ENCODE measurements at places on chromosomes 3 and 15.

- no peak for DNase-seq
These were observed 75.5 kb downstream of the GJD2 start for GRCh38 chr15:34679291-34679690.

DNA sequence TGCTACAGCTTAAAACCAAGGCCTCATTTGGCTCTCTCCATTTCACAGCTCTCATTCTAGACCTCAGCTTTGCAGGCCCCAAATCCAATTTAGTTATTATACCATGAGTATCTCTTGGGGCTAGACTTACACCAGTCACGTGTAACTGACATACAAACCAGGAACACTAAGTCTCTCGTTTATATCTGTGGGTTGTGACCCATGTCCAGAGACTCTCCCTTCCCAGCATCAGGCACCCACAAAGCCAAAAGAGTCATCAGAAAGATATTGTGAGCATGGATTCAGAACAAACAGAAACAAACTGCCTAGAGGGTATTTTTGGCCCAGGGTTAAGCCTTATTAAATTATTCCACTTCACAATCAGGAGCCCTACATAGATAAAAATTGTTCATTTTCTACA is 5.6 kb upstream of the CCDC13 start:
- DNase-seq = no peak

GRCh38 chr15:67927501-67928168 is 87.8 kb upstream of the RNU6-1 start:
- no peak for DNase-seq

DNA sequence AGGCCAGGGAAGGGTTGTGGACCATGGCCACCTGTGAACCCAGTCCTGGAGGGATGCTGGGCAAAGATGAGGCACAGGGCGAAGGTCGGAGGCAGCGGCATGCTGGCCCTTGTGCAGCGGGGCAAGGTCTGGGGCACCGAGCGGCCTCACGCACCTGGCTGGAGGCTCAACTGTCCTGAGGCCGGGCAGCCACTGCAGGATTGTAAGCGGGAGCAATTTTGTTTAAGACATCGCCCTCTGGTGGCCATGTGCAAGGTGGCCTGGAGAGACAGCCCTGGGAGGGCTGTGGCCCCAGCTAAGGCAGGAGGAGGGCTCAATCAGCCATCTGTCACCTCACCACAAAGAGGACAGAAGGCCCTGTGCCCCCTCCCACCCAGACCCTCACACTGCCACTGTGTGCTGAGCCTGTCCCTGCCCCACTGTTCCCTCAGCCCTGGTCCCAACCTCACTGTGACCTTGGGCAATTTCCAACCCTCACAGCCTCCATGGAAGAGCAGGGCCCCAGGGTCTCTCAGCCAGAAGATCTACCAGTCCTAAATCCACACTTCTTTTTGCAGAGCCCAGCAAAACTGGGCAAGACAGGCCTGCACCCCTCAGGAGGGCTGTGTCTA is 46.2 kb downstream of the TPRA1 start:
- peak; percentile 50 for DNase-seq

DNA sequence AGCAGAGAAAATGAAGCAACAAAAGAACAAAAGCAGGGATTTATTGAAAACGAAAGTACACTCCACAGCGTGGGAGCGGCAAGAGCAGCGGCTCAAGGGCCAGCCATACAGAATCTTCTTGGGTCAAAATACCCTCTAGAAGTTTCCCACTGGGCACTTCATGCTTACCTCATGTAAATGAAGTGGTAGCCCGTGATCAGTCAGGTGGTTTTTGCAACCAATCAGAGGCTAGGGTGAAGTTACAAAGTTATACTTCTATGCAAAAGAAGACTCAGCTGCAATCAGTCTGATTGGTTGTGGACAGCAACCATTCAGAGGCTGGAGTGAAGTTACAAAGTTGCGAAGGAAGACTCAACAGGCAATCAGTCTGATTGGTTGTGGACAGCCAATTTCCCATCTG is 37.8 kb upstream of the TRH start:
- peak; percentile 68 for DNase-seq

DNA sequence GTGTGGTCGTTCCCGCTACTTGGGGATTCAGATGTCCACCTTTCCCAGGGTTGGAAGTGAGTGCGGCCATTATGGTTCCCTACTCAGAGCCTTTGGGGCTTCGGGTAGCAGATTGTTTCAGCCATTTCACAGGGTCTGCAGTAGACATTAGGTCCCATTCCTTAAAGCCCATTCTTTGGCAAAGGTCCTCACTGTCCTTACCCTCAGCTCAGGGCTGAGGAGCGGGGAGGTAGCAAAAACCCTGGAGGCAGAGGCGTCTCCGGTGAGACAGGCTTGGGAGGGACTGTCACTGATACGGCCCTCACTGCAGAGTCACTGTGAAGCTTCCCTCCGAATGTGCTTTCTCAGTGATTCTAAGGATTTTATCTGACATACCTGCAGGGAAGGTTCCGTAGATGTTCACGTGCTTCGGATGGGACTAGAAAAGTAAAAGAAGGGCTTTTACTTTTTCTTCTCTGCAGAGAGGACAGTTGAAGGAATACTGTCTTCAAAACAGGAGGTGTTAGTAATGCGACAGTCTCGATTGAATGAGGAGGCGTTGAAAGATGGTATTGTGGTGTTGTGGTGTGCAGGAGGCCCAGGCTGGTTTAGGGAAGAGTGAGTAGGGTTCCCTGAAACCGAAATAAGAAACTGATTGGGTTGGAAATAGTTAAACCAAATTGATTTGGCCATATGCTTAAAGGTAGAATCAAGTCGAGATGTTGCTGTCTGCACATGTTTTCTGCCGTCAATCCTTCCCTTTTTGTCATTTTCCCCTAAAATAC is 630 bp downstream of the ATP6V1A start:
- DNase-seq = peak; percentile 18

DNA sequence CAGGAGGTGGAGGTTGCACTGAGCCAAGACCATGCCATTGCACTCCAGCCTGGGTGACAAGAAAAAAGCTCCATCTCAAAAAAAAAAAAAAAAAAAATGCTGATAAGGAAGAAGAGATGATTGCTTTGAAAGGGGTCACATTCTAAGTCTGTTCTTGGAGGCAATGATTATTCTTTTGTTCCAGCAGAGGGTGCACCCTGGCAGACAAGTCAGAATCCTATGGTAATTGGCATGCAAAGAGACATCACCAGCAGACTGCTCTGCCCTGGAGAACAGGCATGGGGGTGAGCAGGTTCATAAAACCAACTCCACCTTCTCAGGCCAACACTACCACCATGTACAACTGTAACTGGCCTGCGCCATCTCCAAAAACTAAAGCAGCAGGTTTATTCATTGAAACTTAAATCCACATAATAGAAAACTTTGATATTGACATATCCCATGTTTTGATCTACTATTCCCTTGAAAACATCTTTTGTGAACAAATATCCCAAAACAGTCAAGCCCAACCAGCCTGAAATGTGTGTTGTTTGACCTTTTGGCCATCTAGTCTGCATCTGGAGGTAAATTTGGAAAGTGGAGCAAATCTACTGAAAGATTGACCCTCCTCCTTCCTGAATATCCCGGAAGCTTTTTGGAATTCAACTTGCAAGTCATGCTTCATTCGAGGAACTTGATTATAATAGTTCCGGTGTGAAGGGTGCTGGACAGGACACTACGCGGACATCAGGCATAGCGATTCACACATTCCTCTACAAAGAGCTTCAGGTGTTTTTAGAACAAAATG is 100.3 kb downstream of the MECOM start:
- DNase-seq = no peak

DNA sequence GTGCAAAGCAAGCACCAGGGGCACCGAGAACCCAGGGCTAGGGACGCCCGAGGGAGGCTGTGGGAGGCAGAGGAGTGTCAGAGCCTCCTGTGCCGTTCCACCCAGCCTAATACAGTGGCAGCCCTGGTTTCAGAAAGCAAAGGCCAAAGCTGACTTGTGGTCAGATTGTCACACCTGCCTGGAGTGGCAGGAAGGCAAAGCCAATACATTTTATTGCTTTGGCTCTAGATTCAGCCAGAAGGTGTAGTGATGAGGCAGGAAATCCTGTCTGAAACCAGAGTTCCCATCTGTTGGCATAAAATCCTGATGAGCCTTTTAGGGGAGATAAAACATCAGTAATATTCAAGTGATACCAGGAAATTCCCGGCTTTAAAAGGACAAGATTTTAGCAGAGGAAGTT is 168.3 kb downstream of the SLCO3A1 start:
- no peak for DNase-seq

GRCh38 chr15:68638953-68639515 is 60.2 kb downstream of the CORO2B start:
- no peak for DNase-seq

DNA sequence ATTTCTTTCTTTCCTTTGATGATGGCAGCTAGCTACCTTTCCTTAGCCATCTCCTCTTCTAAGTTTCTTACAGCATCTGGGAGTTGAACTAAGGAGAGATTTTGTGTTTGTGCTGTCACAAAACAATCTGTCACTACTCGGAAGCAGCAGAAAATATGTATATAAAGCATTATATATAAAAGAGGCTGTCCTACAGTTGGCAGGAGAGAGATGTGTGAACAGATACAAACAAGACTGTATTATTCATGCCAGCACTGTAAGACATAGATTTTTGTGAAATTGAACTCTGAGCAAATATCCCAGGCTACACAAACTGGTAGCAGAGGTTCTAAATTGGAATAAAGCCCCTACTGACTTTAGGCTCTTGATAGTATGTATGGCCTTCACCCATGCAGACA is 577.5 kb upstream of the NECTIN3 start:
- DNase-seq = no peak

DNA sequence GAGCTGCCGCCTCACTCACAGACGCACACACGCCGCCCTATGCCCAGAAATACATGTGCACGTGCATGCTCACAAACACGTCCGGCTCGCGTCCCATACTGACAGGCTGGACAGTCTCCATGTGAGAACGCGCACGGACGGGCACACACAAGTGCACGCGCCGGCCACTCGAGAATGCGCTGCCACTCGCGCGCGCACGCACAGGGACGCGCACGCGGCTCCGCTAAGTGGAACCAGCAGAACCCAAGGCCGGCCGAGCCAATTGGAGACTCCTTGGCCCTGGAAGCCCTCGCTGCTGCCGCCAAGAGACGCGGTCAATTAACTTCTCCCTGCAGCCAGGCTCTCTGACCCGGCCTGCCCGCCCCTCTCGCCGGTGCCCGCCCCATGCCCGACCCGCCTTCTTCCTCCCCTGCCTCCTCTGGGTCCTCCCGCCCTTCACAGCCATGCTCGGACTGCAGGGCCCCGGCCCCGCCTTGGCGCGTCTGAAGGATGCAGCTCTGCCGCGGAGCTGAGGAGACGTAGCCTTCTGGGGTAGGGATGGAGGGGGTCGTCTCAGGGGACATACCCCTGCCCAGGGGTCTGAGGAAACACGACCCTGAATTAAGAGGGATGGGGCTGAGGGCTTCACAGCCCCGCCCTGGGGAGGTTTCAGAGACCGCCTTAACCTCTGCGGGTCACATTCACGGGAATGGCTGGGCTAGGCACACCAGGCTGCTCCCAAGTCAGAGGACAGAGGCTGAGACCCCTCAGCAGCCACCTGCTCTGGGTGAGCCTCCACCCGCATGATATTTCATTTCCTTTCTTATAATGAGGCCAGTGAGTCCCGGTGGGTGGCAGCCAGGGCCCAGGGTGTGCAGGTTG is 15.0 kb downstream of the PTH1R start:
- peak; percentile 69 for DNase-seq

GRCh38 chr3:9750556-9751411 is 1.0 kb downstream of the OGG1 start:
- DNase-seq = no peak

GRCh38 chr15:39473298-39473947 is 107.5 kb upstream of the THBS1 start:
- DNase-seq = peak; percentile 12

DNA sequence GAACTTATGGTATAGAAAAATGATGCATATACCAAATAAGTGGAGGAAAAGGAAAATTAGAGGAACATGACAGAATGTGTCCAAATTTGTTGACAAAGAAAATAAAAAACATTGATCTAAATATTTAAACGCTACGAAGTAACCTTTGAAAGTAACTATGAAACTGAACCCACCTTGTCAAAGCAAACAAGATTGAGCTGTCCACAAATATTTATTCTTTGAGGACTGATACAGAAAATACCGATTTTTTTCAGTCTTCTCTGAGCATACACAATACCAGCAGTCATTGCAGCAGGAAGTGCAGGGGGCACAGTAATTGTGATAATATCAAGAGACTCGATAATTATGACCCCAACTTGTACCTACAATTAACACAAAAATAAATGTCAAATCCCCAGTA is 40.0 kb downstream of the ATP13A3 start:
- DNase-seq = no peak

DNA sequence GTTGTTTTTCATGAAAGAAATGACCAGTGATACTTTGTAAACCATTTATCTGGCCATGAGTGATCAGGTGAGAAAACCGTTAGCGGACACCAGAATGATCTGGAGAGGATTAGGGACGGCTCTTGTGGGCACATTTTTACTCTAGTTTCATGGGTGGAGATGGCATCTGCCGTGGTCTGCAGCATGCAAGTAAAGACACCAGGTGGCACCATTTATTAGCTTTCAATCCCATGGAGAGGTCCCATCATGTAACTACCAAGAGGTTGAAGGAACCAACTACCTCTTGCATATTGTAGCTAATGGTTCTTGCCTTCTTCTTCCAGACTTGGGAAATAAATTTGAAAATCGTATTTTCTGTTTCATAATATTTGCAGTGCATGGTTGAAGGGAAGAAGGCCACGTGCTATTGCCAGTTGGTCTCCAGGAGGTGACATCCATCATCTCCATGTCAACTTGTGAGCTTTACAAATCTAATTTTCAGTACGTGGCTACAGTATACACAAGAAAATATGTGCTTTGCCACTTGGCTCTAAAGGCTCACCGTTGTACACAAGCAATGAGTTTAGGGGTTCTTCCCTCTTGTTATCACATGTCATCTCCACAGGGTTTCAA is 1.5 kb upstream of the MAPKBP1 start:
- DNase-seq = peak; percentile 50

DNA sequence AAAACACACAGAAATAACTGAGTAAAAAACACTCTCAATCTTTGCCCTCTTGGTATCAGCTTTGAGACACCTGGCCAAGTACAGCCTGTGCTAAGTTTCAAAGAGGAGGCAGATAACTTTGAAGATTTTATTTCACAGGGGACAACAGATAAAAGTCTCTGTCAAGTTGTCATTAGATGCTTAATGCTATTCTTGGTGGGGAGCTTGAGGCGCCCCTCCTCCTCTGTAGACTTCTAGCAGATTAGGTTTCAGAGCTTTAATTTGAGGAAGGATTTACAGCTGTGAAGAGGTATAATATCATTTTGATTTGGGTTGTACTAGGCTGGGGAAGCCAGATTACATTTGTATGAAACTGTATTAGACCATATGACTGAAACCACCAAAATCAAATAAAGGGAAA is 620.3 kb downstream of the FHIT start:
- DNase-seq = no peak

DNA sequence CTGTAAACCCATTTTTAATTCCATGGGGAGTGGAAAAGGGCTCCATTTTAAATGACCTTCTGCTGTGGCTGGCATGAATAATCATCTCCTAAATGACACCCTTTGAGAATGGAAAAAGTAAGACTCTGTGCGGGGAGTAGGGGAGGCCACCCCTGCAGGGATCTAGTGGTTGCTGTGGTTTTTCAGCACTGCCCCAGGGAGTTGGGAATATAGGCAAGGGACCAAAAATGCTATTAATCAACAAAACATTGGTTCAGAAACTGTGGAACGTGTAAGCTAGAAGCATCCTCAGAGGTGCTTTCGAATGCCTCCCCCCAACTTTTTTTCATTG is 30.1 kb upstream of the ADAMTS7 start:
- no peak for DNase-seq

GRCh38 chr3:194312743-194313281 is 38.3 kb downstream of the CPN2 start:
- DNase-seq = no peak

Data from CD14-positive monocyte (primary cell).